Activated CD8-positive, alpha-beta memory T cell treated with anti-CD3 and anti-CD28 coated beads, Interleukin-2, amount 50 U/mL, for 4 hours (primary cell): ENCODE measurements at places on chromosomes 1 and 21.

GRCh38 chr1:154318386-154318785, 2.5 kb upstream of the AQP10 start:
- DNase-seq, result no peak

- DNase-seq, result no peak
Measured at GRCh38 chr1:160451859-160452232, 51.5 kb downstream of the VANGL2 start.

DNA sequence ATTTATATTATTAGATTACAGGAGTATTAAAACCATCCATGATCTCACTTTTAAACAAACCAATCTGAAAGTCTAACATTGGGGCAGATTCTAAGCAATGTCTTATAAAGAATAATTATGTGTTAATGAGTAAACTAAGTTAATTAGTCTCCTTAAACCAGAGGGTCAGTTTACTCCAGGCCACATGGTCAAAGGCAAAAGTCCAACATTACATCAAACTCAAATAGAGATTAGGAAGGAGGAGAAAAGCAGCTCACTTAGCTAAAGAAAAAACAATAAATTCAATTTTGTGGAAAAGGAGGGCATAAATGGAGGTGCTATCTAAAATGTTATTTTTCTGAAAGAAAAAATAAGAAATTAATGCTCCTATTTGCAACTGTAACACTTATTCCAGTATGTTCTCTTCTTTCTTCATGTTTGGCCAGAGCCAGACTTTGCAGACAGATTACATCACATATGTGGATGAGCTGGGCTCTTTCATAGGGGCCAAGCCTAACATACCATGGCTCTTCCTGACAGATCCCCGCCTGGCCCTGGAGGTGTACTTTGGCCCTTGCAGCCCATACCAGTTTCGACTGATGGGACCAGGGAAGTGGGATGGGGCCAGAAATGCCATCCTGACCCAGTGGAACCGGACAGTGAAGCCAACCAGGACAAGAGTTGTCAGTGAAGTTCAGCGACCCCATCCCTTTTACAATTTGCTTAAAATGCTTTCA, 24.3 kb upstream of the FMO2 start:
- DNase-seq, result no peak

DNA sequence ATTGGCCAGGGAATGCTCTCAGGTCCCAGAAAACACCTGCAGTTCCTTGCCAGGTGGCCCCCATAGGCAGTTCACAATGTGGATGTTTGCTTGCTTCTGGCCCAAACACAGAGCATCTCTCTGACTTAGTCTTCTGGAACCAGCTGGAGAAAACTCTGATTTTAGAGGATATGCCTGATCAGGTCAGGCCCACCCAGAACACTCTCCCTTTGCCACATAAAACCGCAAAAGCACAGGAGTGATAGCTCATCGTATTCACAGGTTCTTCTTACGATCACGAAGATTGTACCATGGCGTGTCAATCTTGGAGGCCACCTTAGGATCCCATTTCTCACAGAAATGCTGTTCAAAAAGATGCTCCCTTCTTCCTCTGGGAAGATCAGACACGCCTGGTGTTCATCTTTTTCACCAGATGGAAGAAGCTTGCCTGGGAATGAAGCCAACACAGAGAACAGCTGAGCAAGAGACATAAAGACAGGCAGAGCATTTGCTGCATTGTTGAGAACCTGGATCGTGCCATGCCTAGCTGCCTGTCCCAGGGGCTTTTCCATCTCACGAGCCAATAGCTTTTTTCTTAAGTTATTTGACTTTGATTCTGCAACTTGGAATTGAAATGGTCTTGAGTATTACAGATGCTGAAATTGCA, 11.6 kb upstream of the CD247 start:
- DNase-seq, result no peak

- no peak for DNase-seq
Measured at GRCh38 chr1:34263406-34263805, 86.7 kb downstream of the C1orf94 start.

- DNase-seq, result no peak
Measured at GRCh38 chr1:9311479-9311878, 18.8 kb downstream of the SPSB1 start.

- DNase-seq, result no peak
Measured at GRCh38 chr1:183604038-183604808, 14.0 kb upstream of the NCF2 start.

DNA sequence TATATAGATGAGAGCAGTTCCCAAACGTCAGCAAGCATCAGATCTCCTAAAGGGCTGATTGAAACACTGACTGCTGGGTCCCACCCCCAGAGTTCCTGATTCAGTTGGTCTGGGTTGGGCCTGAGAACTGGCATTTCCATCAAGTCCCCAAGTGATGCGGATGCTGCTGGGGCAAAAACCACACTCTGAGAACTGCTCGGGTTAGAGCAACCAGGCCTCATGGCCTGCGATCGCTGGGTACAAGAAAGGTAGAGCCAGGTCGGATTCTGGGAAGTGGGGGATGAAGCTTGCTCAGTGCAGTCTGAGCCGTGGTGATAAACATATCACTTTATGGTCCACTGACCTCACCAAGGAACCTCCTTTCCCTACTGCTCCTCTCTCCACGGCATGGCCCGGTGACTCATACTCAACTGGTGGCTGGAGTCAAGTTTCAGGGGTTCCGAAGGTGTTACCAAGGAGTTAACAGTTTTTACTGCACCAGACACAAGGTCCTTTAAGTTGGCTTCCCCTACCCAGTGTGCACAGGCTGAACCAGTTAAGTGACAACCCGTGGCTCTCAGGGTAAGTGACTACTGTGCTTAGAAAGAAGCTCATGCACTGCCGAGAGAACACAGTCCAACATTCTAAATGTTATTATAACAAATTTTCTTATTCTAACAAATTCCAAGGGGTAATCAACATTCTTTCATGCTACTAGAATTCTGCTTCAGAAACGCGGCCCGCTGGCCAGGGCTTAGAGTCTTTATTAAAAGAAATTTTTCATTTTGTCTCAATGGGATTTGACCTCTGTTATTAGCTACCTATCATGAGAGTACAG, 153.5 kb downstream of the TGFBR3 start:
- peak; percentile 18 for DNase-seq

DNA sequence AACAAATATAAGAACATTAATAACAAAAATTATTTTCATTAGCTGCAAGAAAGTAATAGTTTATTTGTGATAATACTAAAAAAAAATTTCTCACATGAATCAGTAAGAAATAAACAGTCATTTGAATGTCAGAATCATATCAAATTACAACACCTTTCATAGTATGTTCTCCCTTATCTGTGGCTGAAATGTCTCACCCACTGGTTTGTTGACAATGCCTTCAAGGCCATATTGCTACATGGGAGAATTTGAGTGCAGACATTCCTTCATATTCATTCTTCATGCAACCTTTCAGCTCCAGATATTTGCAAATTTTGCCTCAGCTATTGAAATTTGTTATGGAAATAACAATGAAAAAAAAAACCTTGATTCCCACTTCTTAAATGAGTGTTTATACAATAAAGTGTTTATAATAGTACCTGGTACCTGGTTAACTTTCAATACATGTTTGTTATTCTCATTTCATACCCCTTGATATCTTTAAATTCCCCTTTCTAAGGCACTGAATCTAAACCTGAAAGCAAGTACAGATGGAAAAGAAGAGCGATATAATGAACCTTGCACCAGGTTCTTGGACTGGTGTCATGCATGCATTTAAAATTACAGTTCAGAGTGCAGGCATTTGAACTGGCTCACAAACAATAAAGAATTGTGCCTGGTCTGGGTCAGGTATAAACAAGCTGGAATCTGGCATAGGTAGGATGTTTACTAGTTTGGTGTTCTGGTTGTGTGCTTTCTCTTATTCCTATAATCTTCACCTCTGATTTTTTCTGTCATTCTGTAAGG, 242.2 kb upstream of the ADGRL2 start:
- DNase-seq, result no peak

DNA sequence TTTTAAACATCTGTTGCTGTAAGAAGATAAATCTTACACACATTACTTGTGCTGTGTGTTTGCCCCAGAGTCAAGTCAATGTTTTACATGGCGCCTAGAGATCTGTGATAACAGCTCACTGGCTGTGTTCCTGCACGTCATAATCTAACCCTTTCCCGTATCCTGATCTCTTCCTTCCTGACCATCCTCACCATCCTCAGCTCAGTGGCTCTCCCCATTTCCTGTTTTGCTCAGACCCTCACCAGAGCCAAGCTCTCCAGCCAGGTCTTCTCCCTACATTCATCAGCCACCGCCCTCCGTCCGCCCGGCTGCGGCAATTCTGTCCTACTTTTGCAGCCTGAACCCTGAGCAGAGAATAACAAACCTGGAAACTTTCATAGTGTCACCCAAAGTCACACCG, 824.7 kb downstream of the USP25 start:
- no peak for DNase-seq

DNA sequence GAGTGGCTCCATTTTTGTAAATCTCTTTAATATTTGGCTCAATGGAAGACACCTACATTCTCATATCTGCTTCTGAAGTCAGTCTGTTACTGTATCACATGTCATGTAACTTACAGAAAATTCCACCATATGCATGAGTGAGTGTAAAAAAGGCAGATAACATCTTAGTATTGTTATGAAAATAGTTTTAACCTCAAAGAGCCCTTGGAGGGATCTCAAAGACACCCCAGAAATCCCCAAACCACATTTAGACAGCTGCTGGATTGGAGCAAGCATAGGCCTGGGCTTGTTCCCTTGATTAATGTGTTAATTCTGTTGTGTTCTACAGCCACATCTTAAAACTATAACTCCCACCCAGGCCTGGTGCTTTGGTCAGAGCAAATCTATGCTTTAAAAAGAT, 16.9 kb downstream of the MACO1 start:
- no peak for DNase-seq

- DNase-seq, result no peak
Measured at GRCh38 chr1:8167936-8168335, 141.8 kb upstream of the ERRFI1 start.

DNA sequence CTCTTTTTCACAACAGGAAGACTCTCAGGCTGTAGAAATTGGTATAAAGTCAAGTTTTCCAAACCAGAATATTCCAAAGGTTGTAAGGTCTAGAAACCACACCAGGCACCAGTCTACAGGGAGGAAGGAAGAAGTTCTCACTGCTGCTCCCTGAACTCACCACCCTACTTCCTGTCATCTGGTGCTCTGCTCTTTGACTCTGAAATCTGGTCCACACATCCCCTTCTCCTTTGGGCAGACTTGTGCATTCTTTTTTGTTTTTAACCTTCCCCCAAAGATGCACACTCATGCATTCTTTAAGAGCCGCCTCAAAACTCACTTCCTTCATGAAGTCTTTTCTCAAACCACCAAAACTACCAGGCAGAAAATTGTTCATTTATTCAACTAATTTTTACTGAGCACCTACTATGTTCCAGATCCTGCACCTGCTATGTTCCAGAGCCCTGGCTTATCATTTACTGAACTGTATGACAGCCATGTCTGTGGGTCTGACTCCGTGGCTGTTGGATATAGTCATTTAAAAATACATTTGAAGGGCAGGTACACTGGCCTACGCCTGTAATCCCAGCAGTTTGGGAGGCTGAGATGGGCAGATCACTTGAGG, 30.1 kb upstream of the EPS15 start:
- no peak for DNase-seq

DNA sequence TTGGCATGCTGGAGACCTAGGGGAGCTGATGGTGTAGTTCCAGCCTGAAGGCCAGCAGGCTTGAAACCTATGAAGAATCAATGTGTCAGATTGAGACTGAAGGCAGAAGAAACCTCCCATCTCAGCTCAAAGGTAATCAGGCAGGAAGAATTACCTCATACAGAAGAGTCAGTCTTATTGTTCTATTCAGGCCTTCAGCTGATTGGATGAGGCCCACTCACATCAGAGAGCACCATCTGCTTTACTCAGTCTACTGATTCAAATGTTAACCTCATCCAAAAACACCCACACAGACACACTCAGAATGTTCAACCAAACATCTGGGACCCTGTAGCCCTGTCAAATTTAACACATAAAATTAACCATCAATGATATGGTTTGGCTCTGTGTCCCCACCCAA, 13.7 kb upstream of the CCN1 start:
- DNase-seq, result no peak

DNA sequence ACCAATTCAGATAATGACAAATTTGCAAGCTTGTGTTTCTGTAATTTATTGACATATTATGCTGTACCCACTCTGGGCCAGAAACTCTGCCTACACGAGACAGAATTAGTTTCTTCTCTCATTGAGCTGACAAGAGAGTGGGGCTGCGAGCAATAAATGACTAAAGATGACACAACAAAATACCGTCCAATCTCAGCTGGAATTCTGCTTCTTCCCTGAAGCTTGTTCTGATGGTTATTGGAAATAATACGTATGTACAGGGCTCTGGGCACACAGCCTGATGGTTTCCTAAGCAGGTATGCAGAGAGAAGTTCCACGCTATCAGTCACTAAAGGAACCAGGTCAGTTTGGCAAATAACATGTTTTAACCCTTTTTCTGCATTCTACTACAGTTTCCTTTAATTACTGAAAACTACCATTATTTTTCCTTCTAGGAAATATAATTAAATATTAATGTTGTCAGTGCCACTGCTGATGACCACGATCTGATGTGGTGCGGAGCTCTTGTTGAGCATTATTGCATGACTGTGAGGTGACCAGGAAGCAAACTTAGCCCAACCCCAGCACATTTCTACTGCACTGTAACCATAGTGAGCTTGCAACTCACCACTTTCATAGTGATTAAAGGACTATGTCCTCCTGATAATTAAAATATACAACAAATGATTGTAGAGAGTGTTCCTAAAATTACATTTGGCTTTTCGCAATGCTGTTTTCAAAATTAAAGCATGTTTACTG, 221.4 kb upstream of the L1TD1 start:
- DNase-seq, result no peak

- no peak for DNase-seq
Measured at GRCh38 chr21:45747802-45748445, 104.4 kb downstream of the PCBP3 start.

DNA sequence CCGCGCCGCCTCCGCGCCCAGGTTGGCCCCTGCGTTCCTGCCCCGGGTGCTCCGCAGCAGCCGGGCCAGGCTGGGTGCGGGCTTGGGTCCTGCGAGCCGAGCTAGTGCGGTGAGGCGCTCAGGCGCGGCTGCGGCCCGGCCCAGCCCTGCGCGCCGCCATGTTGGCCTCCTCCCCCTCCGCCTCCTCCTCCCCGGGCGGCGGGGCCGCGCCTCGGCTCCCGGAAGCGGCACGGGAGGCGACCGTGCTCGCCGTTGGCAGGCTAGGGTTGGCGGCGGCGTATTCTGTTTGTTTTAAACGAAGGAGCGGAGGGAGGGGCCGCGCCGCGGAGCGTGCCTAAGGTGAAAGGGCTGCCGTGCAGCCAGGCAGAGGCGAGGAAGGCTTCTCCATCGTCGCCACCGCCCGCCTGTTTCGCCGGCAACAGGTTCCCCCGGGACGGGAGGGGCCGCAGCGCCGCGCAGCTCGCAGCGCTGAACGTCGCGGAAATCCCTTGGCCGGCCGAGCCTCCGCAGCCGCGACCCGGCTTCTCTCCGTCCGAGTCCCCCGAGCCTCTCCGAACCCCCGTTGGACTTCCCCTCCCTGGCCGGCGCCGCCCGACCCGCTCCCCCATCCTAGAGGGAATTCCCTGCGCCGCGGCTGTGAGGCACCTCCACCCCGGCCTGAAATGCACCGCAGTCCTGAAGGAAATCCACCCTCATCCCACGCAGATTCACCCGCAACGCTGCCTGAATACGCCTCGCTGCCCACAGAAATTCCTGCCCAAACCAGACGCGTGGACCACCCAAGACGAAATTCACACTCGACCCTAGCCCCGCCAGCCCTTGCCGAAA, at the start of gene USP24:
Gene USP24 (minus strand): TSS at position 171 of the 828 bp plus-strand sequence. CDS start 251 bp downstream, outside the sequence.
- peak; percentile 82 for DNase-seq
